GM23248 (cell line): ENCODE measurements at places on chromosomes 6 and 20.

GRCh38 chr6:161727083-161727833 lies 453.4 kb upstream of the AGPAT4 start:
- DNase-seq = no peak
- no peaks in the 10 kb centered on the region for H3K27me3 ChIP-seq
- H3K27ac ChIP-seq = no peak overlapping the region

- no peak overlapping the region for H3K4me3 ChIP-seq
- H3K36me3 ChIP-seq = no peaks in the 10 kb centered on the region
- H3K4me1 ChIP-seq = peaks cover 12% of the 10 kb centered on the region
- no peak overlapping the region for H3K27ac ChIP-seq
- no peaks in the 10 kb centered on the region for H3K27me3 ChIP-seq
- no peak for DNase-seq
These were observed 4.1 kb downstream of the RTEL1 start for GRCh38 chr20:63661959-63662812.

DNA sequence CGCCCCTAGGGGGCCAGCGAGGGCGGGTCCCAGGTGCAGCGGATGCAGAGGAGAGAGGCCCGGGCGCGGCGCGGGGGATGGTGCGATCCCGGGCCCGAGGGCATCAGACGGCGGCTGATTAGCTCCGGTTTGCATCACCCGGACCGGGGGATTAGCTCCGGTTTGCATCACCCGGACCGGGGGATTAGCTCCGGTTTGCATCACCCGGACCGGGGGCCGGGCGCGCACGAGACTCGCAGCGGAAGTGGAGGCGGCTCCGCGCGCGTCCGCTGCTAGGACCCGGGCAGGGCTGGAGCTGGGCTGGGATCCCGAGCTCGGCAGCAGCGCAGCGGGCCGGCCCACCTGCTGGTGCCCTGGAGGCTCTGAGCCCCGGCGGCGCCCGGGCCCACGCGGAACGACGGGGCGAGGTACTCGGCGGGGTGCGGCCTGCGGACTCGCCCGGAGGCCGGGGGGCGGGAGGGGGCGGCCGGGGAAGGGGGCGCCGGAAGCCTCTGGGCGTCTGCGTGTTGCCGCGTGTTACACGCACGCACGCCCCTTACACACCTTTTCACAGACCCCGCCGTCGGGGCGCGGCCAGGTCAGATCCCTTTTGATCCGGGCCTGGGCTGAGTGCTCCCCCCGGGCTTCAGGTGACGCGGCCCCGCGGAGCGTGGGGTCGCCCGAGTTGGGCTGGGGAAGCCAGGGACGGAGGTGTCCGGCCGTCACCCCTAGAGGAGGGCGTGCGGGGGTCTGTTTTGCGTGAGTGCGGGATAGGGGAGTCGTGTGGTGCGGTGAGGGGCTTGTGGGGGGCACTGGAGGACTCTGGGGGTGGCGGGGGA lies 412 bp downstream of the TRIB3 start:
- H3K27me3 ChIP-seq = no peaks in the 10 kb centered on the region
- H3K4me3 ChIP-seq = peak overlapping the region; percentile 86
- no peaks in the 10 kb centered on the region for H3K4me1 ChIP-seq
- DNase-seq = peak; percentile 79
- H3K27ac ChIP-seq = peak overlapping the region; percentile 72

- H3K27me3 ChIP-seq = no peaks in the 10 kb centered on the region
- no peaks in the 10 kb centered on the region for H3K36me3 ChIP-seq
- no peak overlapping the region for H3K4me3 ChIP-seq
- no peaks in the 10 kb centered on the region for H3K4me1 ChIP-seq
- H3K27ac ChIP-seq = no peak overlapping the region
- DNase-seq = peak; percentile 7
These were observed 54.8 kb upstream of the SCGN start for GRCh38 chr6:25596928-25597818.

- no peaks in the 10 kb centered on the region for H3K36me3 ChIP-seq
- no peak overlapping the region for H3K4me3 ChIP-seq
- H3K4me1 ChIP-seq = no peaks in the 10 kb centered on the region
- no peak overlapping the region for H3K27ac ChIP-seq
These were observed 212.1 kb downstream of the BTBD9 start for GRCh38 chr6:38427492-38428210.

DNA sequence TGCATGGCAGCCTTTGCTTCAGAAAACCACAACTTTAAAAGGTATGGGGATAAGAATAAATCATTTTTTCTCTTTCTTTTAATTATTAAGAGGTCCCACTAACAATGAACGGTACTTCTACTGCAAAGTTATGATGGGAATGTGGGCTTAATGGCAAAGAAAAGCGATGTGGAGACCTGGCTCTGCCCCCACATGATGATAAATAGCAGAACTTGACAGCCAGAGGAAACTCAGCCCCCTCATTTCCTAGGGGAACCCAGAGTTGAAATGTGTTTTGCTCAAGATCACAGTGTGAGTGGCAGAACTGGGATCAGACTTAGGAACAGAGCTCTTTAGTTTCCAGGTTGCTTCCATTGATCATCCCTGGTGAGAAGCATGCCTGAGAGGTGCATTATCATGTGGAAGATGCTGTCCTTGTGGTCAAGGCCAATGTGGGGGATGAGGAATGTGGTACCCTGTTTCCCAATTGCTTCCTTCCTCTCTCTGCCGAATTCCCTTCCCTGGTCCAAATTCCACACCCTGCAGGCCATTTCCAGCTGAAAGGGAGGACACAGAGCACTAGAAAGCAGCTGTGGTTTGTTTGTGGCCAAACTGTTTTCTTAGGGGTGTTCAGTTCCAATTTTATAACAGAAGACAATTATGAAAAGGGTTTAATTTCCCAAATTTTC lies 66.0 kb downstream of the BACH2 start:
- H3K4me3 ChIP-seq = no peak overlapping the region
- H3K36me3 ChIP-seq = no peaks in the 10 kb centered on the region
- H3K27me3 ChIP-seq = peaks cover 53% of the 10 kb centered on the region; the same call in 1 of the 2 replicates
- DNase-seq = no peak
- H3K4me1 ChIP-seq = no peaks in the 10 kb centered on the region
- H3K27ac ChIP-seq = no peak overlapping the region

DNA sequence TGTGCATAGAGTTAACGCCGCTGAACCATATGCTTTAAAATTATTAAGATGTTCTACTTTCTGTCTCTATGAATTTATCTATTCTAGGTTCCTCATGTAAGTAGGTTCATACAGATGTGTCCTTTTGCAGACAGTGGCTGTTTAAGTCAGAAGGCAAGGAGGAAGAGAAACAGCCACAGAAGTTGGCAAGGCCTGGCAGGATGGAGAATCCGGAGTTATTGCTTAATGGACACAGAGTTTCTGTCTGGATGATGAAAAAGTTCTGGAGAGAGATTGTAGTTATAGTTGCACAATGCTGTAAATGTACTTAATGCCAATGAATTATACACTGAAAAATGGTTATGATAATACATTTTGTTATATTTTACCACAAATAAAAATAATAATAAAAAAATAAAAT lies 283.6 kb upstream of the CNR1 start:
- H3K4me3 ChIP-seq = no peak overlapping the region
- no peak for DNase-seq
- no peaks in the 10 kb centered on the region for H3K36me3 ChIP-seq
- no peaks in the 10 kb centered on the region for H3K4me1 ChIP-seq
- no peaks in the 10 kb centered on the region for H3K27me3 ChIP-seq

- DNase-seq = no peak
- H3K27ac ChIP-seq = no peak overlapping the region
- no peaks in the 10 kb centered on the region for H3K36me3 ChIP-seq
These were observed 73.1 kb upstream of the TNFAIP3 start for GRCh38 chr6:137793805-137794515.

DNA sequence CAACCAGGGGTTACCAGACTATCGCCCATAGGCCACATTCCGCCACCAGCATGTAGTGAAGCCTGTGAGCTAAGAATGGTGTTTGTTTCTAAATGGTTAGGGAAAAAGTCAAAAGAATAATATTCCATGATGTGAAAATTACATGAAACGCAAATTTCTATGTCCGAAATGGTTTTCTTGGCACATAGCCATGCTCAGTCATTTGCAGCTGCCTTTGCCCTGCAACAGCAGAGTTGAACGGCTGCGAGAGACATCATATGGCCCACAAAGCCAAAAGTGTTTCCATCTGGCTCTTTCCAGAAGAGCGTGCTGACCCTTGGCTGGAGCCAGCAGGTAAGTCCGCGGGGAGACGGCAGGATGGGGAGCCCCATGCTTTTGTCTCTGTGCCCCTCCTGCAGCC lies 60.7 kb downstream of the FAM120B start:
- 0 out of 2 replicates have a peak, but pooled peaks cover 11% of the 10 kb centered on the region for H3K36me3 ChIP-seq
- no peak overlapping the region for H3K27ac ChIP-seq
- H3K4me1 ChIP-seq = no peaks in the 10 kb centered on the region
- DNase-seq = no peak

DNA sequence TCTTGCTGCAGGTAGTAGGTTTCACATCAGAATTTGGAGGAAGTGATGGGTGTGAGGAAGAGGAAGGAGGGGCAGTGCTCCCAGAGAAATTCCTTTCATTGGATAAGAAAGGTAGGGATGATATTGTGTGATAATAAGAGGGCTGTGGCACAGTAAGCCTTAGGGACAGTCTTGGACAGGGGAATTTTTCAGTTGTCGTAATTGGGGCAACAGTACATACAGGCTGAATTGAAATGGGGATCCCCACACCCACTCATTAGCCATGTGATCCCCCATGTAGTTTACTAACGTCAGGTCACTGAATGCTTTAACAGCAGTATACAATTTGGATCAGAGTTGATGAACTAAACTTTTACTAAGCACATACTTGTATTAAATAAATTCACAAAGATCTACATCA lies 79.4 kb downstream of the FOXO3 start:
- no peak for DNase-seq
- H3K36me3 ChIP-seq = no peaks in the 10 kb centered on the region
- no peak overlapping the region for H3K27ac ChIP-seq
- H3K4me1 ChIP-seq = no peaks in the 10 kb centered on the region

GRCh38 chr20:19893356-19893755 lies 123.8 kb upstream of the NAA20 start:
- peak; percentile 23 for DNase-seq
- peaks cover 1% of the 10 kb centered on the region; the same call in 1 of the 2 replicates for H3K36me3 ChIP-seq
- peaks cover 20% of the 10 kb centered on the region for H3K4me1 ChIP-seq
- no peak overlapping the region for H3K4me3 ChIP-seq

DNA sequence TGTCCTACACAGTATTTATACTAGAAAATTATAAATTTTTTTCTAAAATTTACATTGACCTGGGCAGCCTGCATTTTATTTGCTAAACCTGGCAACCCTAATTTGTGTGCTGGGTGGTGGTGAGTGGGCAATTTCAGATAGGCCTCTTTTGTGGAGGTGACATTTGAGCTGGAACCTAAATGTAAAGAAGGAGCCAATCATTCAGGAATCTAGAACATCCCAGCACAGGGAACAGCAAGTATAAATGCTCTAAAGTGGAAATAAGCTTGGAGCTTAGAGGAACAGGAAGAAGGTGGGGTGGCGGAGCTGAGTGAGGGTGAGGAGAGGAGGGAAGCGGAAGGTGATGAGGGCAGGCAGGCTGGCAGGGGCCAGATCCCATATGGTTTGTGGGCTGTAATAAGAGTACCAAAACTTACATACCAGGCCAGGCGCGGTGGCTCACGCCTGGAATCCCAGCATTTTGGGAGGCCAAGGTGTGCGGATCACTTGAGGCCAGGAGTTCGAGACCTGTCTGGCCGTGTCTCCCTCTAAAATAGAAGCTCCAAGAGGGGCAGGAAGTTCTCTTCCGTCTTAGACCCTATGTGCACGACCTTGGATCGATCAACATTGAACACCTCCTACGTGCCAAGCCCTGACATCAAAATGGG lies 549 bp upstream of the CSE1L start:
- H3K36me3 ChIP-seq = no peaks in the 10 kb centered on the region
- peak overlapping the region; percentile 87 for H3K4me3 ChIP-seq
- peak overlapping the region; percentile 78 for H3K27ac ChIP-seq
- no peaks in the 10 kb centered on the region for H3K27me3 ChIP-seq

GRCh38 chr6:119311514-119312142 lies 37.9 kb downstream of the MAN1A1 start:
- no peak overlapping the region for H3K4me3 ChIP-seq
- H3K27ac ChIP-seq = no peak overlapping the region
- no peaks in the 10 kb centered on the region for H3K36me3 ChIP-seq
- DNase-seq = no peak
- peaks cover 18% of the 10 kb centered on the region for H3K4me1 ChIP-seq
- H3K27me3 ChIP-seq = no peaks in the 10 kb centered on the region

- H3K27ac ChIP-seq = no peak overlapping the region
- no peaks in the 10 kb centered on the region for H3K36me3 ChIP-seq
- no peak overlapping the region for H3K4me3 ChIP-seq
These were observed 50.8 kb upstream of the MYLIP start for GRCh38 chr6:16078064-16078463.

- no peaks in the 10 kb centered on the region for H3K36me3 ChIP-seq
- H3K4me3 ChIP-seq = no peak overlapping the region
- no peak overlapping the region for H3K27ac ChIP-seq
These were observed 195.9 kb upstream of the SULF2 start for GRCh38 chr20:47981222-47981621.

GRCh38 chr20:44245977-44246376 lies 1.1 kb upstream of the GDAP1L1 start:
- no peaks in the 10 kb centered on the region for H3K36me3 ChIP-seq
- H3K27me3 ChIP-seq = peaks cover 12% of the 10 kb centered on the region
- H3K27ac ChIP-seq = no peak overlapping the region
- DNase-seq = no peak
- H3K4me1 ChIP-seq = no peaks in the 10 kb centered on the region

DNA sequence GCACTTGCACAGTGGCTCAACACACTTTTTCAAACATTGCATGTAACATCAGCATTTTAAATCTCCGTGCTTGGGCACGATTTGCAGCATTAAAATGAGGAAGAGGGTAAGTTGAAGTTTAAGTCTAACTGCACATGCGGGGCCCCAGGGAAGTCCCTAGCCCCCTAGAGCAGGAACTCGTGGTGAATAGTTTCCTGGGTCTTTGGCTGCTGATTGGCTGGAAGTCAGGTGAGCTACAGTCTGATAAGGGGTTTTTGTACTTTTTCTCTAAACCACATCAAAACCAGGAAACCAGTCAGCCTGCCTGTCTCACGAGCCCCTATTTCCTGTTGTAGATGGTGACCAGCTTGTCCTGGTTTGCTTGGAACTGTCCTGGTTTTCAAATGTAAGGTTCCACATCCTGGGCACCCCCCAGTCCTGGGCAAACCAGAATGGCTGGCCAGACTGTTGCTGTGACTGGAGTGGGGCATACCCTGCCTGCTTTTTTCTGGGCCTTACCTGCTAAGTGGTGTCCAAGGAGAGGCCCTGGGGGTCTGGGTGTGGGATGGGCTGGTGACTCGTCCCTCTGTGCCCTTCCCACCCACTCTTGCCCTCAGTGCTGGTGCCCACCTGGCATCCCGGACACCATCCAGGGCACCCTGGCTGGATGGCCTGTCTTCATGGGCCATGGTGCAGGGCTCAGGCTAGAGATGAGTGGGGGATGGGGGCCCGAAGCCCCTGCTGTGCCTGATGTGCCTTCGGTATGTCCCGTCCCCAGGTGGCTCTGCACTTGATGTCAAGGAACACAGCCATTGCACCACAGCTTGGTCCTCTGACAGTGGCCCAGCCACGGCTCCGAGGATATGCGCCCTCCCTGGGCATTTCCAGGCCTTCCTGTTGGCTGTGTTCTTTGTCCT lies 31.8 kb downstream of the SUN5 start:
- H3K27me3 ChIP-seq = peaks cover 8% of the 10 kb centered on the region
- H3K4me1 ChIP-seq = no peaks in the 10 kb centered on the region
- no peak overlapping the region for H3K4me3 ChIP-seq
- no peak overlapping the region for H3K27ac ChIP-seq
- DNase-seq = no peak
- H3K36me3 ChIP-seq = no peaks in the 10 kb centered on the region

- no peaks in the 10 kb centered on the region for H3K27me3 ChIP-seq
- no peaks in the 10 kb centered on the region for H3K36me3 ChIP-seq
- H3K4me1 ChIP-seq = 0 out of 2 replicates have a peak, but pooled peaks cover 9% of the 10 kb centered on the region
- peak; percentile 51 for DNase-seq
These were observed 6.4 kb downstream of the SLC2A12 start for GRCh38 chr6:134046054-134046453.
